ENCODE measurements at places on chromosomes 16 and 17.

DNA sequence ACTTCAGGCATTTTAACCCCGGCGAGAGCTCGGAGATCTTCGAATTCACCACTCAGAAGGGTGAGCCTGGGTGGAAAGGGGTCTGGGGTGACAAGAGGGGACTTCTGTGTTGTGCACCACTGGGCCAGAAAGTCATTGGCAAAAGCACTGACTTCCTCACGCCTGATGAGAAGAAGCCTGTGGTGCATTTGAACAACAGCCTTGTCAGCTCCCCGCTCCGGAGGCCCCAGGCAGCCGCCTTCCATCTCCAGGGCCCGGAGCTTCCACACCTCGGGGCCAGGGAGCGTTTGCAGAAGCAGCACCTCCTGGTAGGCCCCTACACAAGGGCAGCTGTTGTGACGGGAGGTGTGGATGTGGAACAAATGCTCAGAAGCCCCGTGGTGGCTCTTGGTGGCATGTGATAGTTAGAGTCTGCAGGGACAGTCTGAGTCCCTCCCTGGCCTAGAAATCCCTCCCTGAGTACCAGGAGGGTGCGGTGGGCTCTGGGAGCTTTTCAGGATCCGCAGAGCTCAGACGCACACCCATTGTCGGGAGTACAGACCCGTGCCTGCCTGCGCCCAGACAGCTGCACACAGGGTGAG lies 9.7 kb downstream of the CACNG1 start:
- DNase-seq: no peak

DNA sequence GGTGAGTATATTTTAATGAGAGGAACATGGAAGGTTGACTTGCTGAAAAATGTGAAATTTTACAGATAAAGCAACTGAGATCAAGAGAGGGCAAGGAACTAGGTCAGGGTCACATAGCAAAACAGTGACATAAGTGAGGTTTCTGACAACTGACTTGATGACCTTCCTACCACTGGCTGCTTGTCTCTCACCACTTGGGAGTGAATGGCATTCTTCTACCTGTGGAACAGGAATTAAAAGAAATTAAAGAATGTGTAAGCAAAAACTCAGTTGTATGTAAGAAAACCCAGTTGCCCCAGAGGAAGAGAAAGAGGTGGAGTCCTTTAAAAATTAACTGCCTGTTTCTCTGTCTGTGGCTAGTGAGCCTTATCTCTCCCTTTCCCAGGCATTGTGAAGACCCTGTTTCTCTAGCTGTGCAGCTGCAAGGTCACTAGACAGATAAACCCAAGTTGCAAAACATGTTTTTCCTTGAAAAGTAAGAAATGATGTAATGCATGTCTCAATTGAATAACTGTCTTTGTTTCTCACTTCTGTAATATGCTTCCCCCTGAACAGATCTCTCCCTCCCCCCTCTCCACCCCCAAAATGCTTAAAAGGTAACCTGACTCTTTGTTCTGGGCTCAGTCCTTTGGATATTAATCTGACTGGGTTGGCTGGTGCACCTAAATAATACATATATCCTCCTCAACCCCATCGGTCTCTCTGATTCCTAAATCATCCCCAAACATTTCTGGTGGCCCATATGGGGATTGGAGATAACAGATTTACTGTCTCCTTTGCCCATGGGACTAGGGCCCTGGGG lies 23.4 kb downstream of the ACSM1 start:
- no peak for DNase-seq

GRCh38 chr16:27174007-27174406 lies 29.3 kb upstream of the KDM8 start:
- DNase-seq: no peak

DNA sequence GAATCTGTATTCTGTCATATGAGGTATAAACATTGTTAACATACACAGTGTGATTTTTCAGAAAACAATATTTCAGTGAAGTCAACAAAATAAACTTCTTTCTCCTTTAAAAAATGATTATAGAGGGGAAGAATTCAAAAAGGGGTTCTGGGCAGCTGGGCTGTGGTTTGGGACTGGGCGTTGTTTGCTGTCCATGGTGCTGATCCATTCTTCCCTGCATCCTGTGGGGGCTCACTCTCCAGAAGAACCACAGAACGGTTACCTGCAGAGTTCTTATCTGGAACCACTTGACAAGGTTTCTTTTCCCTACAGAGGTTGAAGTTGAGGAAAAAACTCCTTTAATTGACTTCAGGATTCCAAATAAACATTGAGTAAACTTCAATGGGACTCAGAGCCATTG lies 1091.0 kb downstream of the CDH8 start:
- DNase-seq: no peak

DNA sequence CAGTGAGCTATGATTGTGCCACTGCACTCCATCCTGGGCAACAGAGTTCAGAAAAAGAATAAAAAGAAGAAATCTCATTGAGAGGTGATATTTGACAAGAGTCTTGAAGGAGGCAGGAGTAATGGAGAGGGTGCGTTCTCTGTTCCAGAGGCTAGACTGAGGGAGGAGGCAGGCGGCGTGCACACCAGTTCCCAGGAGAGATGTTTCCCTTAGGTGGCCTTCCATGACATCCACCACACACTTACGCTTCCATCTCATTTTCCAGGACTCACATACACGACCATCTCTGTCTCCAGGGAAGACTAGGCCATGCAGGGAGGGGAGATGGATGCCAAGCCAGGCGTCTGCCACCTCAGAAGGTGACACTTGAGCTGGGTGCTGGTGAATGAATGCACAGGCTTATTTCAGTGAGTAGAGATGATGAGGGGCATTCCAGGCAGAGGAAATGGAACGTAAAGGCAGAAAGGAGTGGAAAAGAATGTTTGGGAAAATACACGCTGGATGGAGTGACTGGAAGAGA lies 25.3 kb upstream of the N4BP1 start:
- DNase-seq: no peak

GRCh38 chr16:87821376-87822107 lies 47.8 kb downstream of the SLC7A5 start:
- no peak for DNase-seq

DNA sequence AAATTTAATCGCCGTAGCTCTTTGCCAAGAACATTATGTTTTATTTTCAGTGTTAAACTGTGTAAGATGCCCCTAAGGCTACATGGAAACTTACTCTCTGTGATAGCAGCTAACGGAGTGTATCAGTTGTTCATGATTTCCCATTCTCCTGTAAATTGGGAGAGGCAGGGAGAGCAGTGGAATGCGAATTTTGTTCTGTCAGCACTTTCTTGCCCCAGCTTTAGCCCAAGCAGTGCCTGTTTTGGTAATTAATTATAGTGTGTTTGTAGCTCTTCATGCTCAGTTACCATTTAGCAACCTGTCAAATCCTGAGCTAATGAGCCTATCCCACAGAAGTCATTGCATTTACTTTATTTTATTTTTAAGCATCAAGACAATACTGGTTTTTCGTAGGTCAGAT lies 475.1 kb upstream of the RBFOX1 start:
- DNase-seq: no peak

DNA sequence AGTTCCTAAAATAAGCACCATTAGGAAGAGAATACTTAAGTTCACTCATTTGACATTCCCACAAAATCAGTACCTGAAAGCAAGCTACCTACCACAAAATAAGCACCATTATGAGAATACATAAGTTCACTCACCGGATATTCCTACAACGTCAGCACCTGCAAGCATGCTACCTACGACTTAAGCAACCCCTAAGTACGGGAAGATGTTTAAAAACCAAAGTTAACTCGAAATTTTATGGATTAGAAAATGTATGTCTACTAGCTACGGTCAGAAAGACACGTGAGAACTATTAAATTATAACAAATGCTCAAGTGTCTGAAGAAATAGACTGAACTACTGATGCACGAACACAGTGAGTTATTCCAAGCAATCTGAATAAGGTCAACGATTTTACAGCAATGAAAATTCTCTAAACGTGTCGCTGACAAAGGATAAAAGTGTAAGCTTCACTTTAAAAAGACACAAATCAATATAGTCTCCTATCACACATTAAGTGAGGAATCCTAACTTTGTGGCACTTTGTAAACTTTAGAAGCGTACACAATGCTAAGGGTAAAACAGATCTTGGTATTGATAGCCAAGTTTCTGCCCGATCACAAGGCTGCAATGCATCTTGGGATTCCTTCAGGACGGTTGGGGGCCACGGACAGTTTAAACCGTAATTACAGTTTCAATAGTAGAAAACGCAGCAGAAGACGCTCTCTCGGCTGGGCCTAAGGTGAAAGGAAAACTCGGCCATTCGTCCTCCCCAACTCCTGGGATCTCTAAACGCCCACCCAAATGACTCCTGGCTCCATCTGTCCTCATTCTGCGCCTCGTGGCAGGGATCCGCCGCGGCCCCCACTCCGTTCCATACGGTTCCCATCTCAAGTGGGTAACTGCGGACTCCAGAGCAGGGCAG lies 1.3 kb downstream of the GSPT1 start:
- DNase-seq: no peak

GRCh38 chr16:72876981-72877373 lies 171.0 kb downstream of the ZFHX3 start:
- DNase-seq: no peak

DNA sequence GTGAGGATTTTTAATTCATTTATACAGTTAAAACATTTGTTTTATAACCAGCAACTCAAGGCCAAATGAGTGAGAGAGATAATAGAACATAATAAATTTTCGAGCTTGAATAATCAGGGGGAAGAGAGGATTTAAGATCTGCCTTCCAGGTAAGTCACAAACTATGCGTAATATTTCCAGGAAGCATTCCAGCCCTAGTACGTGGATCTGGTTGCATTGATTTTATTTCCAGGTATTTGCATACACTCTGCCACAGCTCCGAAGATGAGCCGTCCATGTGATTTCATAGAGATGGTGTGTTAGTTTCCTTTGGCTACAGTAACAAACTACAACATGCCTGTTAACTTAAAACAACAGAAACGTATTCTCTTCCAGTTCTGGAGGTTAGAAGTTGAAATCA lies 3.5 kb downstream of the DYNLRB2 start:
- DNase-seq: no peak

DNA sequence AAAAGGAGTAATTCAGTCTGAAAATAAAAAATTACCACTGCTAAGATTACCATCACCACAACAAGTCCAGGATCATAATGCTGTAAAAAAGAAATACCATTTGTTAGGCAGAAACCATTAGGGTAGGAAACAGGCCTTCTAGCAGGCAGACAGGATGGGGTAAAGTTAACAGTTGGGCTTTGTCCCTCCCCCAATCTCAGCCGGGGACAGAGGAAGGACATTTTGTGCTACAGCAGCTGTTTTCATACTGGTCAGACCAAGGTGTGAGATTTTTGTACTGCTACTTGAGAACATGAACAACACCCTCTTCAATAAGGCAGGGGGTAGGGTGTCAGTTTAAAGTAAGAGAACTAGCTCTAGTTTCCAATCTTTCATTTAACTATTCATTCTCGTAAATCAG lies 49.2 kb upstream of the ITGA2B start:
- no peak for DNase-seq

DNA sequence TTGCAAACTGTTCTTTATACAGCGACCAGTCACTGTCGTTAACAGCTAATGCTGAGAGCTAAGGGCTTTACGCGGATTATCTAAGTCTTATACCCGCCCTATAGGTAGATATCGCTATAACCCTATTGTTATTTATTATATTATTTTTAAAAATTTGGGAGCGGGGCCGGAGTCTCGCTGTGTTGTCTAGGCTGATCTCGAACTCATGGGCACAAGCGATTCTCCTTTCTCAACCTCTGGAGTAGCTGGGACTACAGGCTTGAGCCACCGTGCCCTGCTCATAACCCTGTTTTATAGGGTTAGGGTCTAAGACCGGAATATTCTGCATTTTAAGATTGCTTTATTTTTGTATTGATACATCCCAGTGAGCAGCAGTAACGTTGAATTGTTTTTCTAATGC lies 24.7 kb downstream of the DEF8 start:
- no peak for DNase-seq

GRCh38 chr16:2296661-2297505 lies 29.0 kb upstream of the RNPS1 start:
- no peak for DNase-seq

- no peak for DNase-seq
Observed at GRCh38 chr16:49603956-49604355, 230.4 kb downstream of the C16orf78 start.

DNA sequence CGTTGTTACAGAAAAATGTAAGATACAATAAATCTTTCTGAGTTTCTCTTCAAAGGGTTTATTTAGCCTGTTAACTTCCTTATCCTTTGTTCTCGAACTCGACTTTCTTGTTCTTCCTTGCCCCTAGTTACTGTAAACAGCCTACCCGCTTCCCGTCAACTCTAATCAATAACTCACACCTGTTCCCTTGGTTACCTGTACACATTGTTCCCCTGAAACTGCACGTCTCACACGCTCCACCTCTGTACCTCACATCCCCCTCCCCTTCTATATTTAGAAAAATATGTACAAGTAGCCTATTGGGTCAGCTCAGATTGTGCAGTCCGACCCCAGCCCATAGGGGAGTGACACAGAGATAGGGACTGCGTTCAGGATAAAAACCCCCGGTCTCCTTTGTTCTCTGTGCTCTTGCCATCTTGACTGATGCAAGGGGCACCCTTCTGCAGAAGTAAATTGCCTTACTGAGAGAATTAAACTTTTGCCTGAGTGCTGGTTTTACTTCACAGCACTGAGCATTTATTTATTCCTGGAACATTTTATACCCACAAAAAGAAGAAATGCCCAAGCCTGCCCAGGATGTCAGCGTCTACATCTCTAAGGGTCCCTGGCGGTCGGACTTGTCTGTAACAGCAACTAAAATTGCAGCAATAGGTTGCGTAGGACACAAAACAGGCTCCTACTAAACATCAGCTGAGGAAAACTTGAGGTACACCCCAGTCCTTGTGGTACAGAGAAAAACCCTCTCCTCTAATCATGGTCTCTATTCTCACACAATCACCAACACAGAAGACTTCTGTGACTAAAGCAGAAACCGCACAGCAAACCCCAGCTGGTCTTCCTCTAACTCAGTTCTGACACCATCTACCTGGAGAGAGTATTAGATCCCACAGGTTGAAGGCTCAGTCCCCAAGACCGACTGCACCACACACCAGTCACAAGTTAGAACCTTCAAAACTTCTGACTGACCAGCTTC lies 11.3 kb downstream of the WDR45B start:
- no peak for DNase-seq

DNA sequence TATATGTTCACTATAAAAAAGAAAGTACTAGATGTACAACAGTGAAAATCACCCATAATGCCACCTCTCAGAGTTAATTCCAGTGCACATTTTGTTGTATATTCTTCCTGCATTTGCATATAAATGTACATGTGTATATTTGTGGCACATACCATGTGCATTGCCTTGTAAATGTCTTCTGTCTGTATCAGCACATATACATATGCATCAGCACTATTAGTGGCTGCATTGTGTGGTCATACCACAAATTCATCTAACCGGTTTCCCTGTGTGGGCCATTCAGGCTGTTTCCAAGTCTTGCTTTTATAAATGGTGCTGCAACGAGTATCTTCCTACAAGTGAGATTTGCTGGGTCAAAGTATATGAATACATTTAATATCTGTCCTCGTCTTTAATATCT lies 6.5 kb downstream of the KSR1 start:
- DNase-seq: no peak

Measured in stimulated activated CD4-positive, alpha-beta T cell treated with anti-CD3 and anti-CD28 coated beads, Interleukin-1b, Interleukin-23, amount 100 ng/mL, for 1 hour (primary cell).